GM12891 (cell line): ENCODE measurements at places on chromosomes 13 and 19.

DNA sequence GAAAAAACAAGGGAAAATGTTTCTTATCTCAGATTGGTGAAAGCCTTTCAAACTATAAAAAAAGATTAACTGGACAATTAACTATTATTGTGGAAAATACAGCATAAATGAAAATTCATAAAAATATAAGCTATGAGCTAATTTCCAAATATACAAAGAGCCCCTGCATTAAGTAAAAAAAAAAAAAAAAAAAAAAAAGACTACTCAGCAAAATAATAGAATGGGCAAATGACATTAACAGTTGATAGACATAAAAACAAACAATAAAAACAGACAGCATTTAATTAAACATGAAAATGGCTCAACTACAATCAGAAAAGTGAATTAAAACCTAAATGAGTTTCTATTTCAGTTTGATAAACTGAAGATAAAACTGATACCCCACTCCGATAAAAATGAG, 77.5 kb downstream of the RBM26 start:
- no peak for DNase-seq

- no peak for DNase-seq
Measured at GRCh38 chr13:76684336-76684735, 201.9 kb downstream of the KCTD12 start.

DNA sequence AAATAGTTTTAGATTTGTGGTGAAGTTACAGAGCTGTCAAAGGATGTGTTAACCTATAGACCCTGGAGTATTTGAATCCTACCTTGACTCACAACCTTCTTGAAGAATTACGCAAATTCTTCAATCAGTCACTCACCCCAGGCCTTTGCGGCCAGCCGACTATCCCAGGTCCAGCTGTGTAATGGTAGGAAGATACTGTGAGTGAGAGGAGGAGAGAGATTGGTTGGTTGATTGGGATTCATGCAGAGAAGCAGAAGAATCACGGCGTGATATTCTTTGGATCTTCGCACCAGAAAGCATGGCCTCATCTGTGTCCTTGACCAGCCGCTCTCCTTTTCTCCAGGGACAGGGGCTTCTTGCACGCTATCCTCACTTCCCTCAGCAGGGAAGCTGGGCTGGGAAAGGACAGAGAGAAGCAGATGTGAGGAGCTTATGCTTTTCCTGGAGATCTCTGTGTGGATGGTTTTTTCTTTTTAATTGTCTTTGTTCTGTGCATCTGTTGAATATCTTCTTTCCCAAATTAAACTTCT, 249.1 kb downstream of the GGACT start:
- DNase-seq, result no peak

DNA sequence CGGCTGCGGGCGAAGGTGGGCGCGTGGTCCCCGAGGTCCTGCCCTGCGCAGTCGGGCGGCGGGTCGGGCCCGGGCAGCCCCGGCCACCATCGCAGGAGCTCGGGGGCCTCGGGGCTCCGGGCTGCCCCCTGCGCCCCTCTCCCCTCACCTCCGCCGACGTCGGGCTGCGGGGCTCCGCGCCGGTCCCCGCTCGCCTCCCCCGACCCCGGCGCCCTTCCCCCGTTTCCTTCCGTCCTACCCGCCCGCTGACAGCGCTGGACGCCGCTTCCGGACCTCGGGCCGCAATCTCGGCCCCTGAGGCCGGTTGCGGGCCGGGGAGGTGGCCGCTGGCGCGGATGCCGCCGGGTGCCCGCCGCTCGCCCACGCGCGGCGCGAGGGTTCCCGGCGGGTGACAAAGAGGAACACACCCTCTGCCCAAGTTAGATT, 720 bp downstream of the FARP1 start:
- DNase-seq, result no peak

DNA sequence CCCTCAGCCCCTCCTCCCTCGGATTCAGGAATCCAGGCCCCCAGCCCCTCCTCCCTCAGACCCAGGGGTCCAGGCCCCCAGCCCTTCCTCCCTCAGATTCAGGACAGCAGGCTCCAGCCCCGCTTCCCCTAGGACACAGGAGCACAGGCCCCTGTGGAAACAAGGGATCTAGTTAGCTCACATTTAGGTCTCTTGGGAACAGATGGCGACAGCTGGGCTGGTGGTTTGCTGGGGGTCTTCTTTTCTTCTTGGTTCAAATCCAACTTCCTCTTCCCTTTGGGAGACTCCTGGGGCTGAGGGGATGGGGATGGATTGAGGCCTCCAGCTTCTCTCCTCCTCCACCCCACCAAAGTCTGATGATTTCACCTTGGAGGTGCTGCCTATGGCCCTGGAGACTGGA, 19.6 kb downstream of the ZNF575 start:
- no peak for DNase-seq

GRCh38 chr13:84686973-84687372, 804.7 kb upstream of the SLITRK1 start:
- DNase-seq, result no peak

- DNase-seq, result no peak
Measured at GRCh38 chr13:49622174-49622946, 5.9 kb upstream of the ARL11 start.

- peak; percentile 58 for DNase-seq
Measured at GRCh38 chr19:42352301-42353259, 27.1 kb downstream of the MEGF8 start.

DNA sequence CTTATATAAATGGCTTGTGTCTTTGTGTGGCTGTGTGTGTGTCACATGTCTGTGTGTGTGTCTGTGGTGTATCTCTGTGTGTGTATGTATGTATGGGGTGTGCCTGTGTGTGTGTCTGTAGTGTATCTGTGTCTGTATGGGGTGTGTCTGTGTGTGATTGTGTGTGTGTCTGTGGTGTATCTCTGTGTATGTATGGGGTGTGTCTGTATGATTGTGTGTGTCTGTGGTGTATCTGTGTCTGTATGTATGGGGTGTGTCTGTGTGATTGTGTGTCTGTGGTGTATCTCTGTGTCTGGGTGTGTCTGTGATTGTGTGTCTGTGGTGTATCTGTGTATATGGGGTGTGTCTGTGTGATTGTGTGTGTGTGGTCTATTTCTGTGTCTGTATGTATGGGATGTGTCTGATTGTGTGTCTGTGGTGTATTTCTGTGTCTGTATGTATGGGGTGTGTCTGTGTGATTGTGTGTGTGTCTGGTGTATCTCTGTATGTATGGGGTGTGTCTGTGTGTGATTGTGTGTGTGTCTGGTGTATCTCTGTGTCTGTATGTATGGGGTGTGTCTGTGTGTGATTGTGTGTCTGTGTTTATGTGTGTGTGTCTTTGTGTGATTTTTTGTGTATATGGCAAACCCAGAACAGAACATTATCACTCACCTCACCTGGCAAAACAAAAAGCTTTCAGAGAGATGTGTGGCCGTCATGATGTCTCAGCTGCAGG, 56.1 kb upstream of the MCF2L start:
- no peak for DNase-seq

- DNase-seq, result no peak
Measured at GRCh38 chr13:71712988-71713653, 153.9 kb downstream of the DACH1 start.

DNA sequence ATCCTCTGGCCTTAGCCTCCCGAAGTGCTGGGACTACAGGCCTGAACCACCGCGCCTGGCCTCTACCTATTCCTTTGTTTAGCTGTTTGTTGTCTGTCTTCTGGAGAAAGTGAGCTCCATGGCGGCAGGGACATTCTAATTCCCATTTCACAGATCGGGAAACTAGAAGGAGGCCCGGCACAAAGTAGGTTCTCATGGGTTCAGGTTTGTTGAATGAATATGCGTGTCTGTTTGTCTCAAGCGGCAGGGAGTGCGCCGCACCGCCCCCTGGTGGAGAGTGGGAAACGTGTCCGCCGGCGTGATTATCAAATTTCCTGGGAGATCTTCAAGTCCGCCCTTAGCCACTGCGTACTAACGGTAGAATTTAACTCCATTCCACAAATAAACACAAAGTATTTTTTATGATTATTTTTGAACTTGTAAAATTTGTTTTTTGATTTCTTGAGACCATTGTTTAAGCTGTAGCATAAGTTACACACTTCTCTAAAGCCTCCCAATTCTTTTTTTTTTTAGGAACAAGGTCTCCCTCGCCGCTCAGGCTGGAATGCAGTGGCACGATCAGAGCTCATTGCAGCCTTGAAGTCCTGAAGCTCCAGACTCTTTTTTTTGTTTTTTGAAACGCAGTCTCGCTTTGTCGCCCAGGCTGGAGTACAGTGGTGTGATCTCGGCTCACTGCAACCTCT, 8.9 kb upstream of the CCDC9 start:
- DNase-seq, result no peak

DNA sequence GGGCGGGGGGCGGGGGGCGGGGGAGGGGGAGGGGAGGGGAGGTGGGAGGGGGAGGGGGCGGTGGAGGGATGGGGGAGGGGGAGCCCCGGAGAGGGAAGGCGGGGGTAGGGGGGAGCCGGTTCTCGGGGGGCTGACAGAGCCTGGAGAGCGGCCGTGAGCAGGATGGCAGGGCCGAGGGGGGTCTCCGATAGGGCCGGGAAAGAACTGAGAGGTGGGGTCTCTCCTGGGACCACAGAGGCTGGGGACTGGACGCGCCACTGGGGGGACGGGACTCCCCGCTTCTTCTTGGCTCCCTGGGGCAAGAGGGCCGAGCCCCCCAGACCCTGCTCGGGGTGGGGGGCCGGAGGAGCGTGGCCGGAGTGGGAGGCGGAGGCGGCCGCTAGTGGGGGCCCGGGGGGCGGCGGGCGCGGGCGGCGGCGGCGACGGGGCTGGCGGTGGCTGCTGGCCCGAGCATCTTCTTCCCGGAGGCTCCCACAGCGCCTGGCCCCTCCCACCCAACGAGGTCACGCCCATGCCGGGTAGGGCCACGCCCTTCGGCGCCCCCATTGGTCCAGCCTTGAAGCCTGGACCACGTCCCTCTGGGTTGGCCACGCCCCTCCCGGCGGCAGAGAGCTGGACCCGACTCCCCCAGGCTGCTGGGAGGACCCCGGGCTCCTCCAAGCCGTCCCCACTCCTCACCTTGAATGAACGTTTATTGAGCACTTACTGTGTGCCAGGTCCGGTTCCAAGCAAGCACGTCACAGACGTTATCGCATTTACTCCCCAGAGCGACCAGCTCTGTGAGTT, at the start of gene NOVA2:
NOVA2 (minus strand) TSS at position 313 of the 786 bp plus-strand sequence. CDS start 514 bp downstream, outside the sequence.
- DNase-seq, result no peak

- no peak for DNase-seq
Measured at GRCh38 chr13:47190696-47191305, 293.9 kb upstream of the HTR2A start.

DNA sequence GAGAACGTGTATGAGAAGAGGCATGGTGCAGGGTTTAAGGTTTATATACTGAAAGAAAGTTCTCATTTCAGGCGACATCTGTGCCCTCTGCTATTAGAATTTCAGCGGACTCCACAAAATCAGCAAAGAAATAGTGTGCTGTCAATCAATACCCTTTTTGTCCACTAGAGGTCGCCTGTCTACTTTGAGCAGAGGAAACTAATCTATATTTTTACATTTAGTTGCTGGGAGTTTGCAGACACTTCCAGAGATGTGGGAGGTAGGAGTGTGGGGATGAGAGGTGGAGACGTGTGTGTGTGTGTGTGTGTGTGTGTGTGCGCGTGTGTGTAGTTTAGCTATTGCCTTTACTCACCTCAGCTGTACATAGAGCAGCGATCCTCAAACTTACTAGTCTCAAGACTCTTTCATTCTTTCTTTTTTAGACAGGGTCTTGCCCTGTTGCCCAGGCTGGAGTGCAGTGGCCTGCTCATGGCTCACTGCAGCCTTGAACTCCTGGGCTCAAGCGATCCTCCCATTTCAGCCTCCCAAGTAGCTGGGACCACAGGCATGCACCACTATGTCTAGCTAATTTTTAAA, 9.7 kb downstream of the INAFM1 start:
- no peak for DNase-seq

- DNase-seq, result no peak
Measured at GRCh38 chr13:25977216-25977615, 74.6 kb downstream of the SHISA2 start.

GRCh38 chr13:40210865-40211585, 455.4 kb downstream of the FOXO1 start:
- no peak for DNase-seq

DNA sequence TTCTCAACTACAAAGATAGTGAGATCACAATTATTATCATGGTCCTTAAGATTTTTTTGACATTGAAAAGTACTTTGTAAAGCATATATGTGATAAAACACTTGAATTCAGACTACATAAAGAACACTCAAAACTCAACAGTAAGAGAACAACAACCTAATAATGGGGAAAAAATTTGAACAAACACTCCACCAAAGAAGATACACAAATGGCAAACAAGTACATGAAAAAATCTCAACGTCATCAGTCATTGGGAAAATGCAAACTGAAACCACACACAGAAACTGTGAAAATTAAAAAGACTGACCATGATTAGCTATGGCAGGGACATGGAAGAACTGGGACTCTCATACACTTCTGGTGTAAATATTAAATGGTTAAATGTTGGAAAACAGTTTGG, 70.9 kb downstream of the SPRYD7 start:
- no peak for DNase-seq

GRCh38 chr19:6215701-6216235, 64.0 kb downstream of the MLLT1 start:
- DNase-seq, result peak; percentile 17

DNA sequence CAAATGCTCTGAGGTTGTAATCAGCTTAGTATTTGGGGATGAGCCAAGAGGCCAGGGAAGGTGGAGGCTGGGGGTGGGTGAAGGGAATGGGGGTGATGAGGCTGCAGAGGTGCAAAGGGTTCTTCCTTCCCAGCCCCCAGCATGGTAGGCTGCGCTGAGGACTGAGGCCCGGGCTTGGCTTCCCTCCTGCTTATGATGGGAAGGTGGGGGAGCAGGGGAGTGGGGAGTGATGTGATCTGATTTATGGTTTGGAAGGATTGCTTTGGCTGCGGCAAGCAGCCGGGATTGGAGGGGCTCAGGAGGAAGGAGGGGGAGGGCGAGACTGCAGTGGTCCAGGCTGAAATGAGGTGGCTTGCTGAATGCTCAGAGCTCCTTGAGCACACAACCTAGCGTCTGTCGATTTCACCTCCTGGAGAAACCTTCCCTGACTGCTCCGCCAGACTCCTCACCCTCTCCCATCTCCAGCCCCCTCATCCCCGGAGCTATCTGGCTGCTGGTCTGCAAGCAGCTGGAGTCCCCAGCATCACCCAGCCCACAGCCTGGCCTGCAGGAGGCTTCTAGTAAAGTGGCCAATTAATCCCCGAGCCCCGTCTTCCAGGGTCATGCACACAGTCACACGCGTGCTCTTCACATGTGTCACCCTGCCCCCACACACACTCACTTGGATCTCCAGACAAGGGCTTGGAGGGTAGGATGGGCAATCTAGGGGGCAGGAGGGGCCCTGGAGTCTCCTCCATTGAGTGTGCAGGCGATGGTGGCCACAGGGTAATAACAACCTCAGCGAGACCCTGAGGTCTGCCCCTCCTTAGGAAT, 757 bp upstream of the CLEC11A start:
- no peak for DNase-seq
